Stimulated activated CD4-positive, alpha-beta T cell treated with anti-CD3 and anti-CD28 coated beads, Interleukin-2, amount 100 ng/mL, for 24 hours (primary cell): ENCODE measurements at places on chromosomes 11 and 22.

- DNase-seq = no peak
Measured at GRCh38 chr11:607971-608659, 7.6 kb downstream of the IRF7 start.

- no peak for DNase-seq
Measured at GRCh38 chr11:69535908-69536307, 54.4 kb downstream of the LINC01488 start.

DNA sequence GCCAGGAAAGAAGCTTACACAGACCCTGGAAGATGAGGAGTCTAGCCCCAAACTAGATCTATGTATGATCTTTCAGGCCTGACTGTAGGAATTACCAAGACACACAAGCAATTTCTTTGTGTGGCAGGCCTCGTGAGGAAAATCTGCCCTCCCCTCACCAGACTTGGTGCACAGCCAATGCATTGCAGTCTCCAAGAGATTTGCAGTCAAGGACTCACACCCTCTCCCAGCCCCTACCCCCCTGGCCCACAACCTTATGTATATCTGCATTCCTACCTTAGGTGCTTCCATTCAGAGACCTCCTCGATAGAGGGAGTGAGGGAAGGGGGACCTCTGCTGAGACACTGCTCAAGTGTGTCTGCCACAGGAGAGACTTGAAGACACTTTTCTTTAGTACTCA is 9.8 kb downstream of the OR8B12 start:
- no peak for DNase-seq

DNA sequence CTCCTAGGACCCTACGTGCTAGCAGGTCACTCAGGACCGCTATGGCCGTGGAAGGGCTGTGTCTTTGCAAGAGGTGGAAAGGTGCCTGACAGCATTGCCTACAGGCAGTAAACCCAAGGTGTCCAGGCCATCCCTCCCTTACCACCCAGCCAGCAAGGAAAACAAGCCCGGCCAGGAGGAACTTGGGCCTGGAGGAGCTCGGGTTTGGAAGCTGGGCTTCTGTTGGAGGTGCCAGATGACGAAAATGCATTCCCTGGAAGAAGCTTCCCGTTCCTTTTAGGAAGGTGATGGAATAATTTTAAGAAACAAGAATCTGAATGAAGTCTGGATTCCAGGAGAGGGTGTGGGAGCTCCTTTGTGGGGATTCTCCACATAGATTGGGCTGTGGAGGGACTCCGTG is 23.6 kb downstream of the FBLN1 start:
- no peak for DNase-seq

DNA sequence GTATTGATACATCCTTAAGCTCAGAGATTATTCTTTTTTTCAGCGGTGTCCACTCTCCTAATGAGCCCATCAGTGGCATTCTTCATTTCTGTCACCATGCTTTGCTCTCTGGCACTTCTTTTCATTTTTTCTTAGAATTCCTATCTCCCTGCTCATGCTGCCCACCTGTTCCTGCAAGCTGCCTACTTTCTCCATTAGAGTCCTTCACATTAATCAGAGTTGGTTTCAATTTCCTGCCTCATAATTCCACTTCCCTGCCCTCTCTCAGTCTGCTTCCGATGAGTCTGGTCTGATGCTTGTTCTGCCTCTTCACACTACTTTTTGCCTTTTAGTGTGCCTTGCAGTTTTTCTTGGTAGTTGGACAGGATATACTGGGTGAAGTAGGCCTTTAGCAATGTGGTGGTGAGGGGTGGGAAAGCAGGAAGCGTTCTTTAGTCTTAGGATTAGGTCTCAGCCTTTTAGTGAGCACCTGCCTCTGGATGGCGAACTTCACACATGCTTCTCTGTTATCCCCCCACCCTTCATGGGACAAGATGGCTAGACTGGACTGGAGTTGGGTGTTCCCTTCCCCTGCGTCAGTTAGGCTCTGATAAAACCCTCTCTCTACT is 53.6 kb downstream of the CECR2 start:
- DNase-seq = no peak

GRCh38 chr11:57340039-57340615 is 2.0 kb downstream of the P2RX3 start:
- no peak for DNase-seq

DNA sequence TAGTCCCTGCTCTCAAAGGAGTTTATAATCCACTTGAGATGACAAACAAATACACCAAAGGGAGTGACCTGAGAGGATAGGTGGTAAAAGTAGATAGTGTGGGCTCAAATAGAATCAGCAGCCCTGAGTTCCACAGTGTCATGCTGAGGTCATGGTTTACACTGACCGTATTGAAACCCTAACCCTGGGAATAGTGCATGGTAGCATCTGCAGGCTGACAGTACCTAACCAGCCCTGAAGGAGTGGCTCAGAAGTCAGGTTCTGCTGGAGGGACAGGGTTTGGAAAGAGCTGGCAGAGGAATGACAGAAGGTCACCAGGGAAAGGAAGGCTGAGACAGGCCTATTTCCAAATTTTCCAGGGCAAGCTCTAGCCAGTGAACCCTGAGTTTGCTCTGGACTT is 9.2 kb upstream of the TMPRSS5 start:
- no peak for DNase-seq

DNA sequence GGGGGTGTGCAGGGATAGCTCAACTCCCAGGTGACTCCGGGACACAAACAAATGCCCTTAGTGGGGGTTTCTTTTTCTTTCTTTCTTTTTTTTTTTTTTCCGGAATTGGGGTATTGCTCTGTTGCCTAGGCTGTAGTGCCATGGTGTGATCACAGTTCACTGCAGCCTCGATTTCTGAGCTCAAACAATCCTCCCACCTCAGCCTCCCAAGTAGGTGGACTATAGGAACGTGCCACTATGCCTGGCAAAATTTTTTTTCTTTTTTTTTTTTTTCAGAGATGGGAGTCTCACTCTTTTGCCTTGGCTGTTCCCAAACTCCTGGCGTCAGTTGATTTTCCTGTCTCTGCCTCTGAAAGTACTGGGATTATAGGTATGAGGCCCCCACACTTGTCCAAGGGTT is 13.8 kb upstream of the ZNF280A start:
- no peak for DNase-seq

GRCh38 chr11:116851626-116852025 is 14.2 kb upstream of the APOA1 start:
- peak; percentile 31 for DNase-seq

GRCh38 chr11:117589063-117589462 is 208.0 kb downstream of the DSCAML1 start:
- DNase-seq = no peak

DNA sequence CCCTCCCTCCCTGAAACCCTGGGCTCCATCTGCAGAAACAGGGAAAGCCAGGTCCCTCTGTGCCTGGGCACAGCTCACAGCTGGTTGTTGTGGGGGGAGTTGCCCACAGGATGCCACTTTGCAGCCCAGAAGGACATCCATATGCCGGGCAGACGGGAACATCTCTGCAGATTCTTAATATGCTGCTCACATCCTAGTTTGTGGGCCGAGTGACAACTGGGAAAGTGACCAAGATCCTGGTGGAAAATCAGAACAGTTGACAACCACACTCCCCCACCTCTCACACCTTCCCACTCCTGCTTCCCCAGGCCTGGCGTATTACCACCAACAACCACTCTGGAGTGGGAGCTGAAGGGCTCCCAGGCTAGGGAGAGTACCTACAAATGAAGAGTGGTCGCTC is 7.3 kb upstream of the SCGB1A1 start:
- DNase-seq = no peak

DNA sequence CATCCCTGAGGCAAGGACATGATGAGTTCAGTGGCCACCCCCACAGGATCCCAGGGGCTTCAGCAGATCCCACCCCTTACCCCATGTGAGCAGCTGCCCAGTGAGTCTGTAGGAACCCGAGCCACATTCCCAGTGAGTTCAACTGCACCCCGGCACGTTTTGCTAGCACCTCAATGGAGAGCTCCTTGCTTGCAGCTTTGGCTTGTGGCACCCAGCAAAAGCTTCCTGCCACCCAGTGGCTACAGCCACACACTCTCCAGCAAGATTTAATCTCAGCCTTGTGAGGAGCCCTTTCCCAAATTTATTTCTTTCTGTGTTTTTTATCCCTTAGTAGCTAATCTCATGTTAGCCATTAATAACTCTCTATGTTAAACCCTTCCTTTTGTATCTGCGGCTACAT is 4.0 kb downstream of the SAA1 start:
- no peak for DNase-seq

DNA sequence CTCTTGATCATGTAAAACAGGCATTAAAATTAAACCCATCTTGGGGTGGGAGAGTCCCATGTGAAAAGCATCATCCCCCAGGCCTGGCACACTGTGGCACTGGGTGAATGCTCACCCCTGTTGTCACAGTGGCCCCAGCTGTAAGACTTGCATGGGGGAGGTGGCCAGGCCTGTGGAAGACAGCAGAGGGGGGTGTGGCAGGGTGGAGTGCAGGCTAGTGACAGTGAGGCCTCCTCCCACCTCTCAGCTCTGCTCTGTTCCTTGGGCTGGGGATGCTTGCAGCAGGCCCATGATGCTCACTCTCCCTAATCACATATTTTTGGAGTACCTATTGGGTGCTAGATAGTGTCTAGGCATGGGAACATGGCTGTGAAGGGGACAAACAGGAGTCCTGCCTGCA is 10.1 kb upstream of the OSBPL5 start:
- DNase-seq = no peak

DNA sequence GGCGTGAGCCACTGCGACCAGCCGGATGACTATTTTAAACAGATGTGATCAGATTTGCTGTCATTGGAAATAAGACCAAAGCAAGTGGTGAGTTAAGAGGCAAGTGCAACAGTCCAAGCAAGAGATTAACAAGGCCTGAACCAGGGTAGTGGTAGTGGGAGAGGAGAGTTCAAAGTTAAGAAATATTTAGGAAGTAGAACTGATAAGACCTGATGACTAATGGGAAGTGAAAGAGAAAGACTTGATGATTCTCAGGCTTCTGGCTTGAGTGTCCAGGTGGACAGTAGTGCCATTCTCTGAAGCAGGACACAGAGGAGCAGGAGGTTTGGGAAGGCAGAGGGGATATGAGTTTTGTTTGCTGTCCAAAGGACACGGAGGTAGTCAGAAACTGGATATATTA is 7.2 kb downstream of the NDUFC2 start:
- no peak for DNase-seq

DNA sequence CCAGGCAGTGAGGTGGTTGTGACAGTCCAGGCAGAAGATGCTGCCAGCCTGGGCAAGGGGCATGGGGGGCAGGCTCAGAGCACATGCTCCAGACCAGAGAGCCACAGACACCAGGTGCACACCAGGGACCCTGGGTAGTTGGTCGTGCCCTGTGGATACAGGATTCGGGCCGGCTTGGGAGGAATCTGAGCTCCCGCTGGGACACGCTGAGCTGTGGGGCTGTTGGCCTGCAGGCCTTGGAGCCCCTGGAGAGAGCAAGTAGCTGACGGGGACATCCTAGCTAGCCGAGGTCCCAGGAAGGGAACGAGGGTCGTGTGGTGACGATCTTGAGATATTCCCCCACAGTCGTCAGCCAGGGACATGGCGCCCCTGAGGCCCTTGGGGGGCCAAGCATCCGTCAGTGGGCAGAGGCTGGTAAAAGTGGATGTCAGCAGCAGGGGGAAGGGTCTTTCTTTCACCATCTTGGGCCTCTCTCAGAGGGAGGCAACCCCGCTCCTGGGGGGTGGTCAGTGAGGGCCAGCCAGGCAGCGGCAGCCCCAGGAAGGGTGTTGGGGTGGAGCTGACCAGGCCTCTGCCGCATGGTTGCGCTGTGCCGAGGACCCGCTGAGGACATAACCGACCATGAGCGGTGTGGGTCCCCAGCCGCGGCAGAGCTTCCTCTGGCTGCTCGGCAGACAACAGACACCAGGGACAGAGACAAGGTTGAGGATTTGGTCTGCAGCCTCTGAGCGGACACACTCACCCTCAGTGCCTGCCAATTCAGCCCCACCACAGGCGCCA is 44.0 kb downstream of the CDKN1C start:
- DNase-seq = no peak

DNA sequence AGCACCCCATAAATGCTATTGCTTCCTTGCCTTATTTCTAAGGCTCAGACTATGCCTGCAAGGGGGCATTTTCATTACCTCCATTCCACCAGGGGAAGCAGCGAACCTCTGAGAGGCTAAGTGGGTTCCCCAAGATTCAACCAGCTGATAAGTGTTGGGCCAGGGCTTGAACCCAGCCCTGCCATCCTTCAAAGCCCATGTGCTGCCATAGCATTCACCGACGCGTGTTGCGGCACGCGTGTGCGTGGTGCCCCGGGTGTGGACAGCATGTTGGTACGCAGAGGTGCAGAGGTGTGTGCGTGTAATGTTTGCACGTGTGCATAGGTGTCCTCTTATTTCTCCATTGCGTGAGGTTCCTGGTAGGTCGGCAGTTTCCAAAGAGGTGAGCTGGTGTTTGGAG is 66.0 kb upstream of the PPARA start:
- DNase-seq = no peak

DNA sequence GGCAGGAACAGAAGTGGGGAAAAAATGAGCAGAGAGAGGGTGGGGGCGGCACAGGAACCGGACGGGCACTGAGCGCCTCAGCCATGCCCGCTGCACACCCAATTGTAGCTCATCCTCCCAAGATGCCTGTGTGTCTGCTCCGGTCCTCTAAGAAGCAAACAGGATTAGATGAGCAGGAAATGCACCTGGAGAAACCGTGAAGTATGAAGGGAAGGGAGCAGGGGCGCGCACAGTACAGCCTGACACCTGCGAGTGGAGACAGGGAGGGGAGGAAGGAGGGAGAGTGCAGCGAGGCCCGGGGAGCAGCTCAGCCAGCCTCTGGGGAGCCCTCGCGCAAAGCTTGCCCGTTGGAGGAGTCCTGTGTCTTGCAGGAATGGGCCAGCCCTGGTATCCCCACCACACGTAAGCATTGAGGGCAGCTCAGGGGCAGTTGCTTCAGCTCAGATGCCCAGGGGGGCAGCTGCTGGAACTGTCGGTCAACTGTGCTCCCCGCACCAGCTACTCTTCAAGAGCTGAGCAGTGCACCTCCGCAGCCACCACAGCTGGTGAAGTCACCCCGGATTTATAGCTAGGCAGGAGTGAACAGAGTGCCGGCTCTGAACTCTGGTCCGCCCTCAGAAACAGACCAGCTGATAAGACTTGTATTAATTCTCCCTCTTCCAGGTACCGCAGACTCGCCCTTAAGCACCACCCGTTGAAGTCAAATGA is 7.0 kb downstream of the DNAJB13 start:
- DNase-seq = no peak

DNA sequence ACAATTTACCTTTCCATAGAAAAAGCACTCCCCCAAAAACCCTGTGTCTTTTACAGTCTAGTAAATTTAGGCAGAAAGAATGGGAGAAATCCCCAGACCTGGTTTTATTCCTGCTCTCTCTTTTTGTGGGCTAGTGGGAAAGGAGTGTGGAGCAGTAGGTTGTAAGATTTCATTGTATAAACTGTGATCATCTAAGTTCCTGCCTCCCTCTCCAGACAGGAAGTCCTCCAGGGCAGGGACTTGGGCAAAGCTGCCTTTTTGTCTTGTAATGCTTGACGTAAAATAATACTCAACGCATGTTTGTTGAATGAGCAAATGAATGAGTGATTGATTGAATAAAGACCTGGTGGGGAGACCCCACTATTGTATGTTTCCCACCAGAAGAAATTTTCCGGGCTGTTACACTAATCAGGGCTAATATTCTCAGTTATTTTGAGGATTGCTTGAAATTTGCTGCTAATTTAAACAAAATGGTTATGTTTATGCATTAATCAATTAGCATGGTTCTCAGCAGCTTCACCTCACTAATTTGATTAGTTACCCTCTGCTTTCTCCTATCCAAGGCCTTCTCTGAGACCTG is 36.3 kb downstream of the CSNK2A3 start:
- no peak for DNase-seq
